Central memory CD8-positive, alpha-beta T cell (primary cell): ENCODE measurements at places on chromosomes 7 and 10.

DNA sequence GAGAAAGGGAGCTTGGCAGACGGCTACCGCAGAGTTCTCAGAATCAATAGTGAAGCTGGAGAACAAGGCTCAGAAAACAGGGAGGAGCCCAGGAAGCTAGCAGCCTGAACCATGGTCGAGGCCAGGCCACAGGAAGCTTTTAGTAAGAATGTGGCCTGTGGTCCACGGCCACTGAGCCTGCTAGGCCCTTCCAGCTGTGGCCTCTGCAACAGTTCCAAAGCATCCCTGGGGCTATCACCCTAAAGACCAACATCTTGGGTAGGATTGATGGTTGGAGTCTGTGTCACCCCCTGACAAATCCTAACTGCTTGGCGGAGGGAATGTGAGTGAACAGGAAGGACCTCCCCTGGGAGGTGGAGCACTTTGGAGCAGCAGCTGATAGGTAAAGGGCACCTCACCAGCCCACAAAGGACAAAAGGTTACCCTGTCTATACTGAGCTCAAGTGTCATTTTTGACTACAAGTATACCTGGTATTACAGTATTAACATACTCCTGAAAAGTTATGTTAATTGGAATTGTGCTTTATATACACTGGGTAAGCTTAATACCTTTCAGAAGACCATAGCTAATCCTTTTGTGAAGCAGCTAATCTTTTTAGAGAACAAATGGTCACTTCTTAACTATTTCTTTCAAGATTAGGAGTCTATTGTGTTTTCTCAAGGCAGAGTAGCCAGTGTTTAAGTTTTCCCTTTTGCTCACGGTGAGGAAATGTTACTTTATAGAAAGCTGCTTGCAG is 18.7 kb downstream of the PTPRE start:
- DNase-seq, result no peak

- DNase-seq, result no peak
These were observed 6.7 kb downstream of the LAMB1 start for GRCh38 chr7:107996072-107996882.

- DNase-seq, result no peak
These were observed 2.8 kb downstream of the SAMD9L start for GRCh38 chr7:93145354-93145753.

- DNase-seq, result no peak
These were observed 84.1 kb downstream of the GNAI1 start for GRCh38 chr7:80218723-80219122.

- no peak for DNase-seq
These were observed 342.6 kb upstream of the LRGUK start for GRCh38 chr7:133784486-133785001.

DNA sequence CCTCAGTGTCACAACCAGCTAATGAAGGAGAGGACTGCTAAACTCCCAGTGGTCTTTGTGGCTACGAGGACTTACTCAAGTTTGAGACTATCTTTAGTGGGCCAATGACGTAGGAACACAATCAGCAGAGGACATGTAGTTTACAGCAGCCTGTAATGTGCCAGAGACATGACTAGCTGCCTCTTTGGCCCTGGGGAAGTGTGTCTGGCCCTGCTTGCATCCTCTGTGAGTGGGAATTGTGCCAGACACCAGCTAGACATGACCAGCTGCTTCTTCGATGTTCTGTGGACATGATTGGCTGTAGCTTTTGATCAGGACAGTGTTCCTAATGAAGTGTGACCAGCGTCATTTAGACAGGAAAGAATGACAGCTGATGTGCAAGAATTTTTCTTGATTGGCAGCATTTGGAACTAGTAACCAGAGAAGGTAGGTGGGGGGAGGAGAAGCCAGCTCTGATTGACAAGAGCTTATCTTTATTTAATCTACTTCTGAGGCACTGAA is 141.7 kb downstream of the AUTS2 start:
- no peak for DNase-seq

GRCh38 chr7:149729586-149729982 is 43.8 kb downstream of the ZNF467 start:
- no peak for DNase-seq

GRCh38 chr7:16114633-16115032 is 306.7 kb downstream of the CRPPA start:
- DNase-seq, result no peak

GRCh38 chr7:91455411-91455810 is 191.2 kb downstream of the FZD1 start:
- DNase-seq, result no peak
